Activated CD8-positive, alpha-beta T cell treated with anti-CD3 and anti-CD28 coated beads for 36 hours (primary cell): ENCODE measurements at places on chromosomes 6 and 20.

GRCh38 chr20:22663528-22664025 is 79.2 kb upstream of the FOXA2 start:
- DNase-seq, result no peak

DNA sequence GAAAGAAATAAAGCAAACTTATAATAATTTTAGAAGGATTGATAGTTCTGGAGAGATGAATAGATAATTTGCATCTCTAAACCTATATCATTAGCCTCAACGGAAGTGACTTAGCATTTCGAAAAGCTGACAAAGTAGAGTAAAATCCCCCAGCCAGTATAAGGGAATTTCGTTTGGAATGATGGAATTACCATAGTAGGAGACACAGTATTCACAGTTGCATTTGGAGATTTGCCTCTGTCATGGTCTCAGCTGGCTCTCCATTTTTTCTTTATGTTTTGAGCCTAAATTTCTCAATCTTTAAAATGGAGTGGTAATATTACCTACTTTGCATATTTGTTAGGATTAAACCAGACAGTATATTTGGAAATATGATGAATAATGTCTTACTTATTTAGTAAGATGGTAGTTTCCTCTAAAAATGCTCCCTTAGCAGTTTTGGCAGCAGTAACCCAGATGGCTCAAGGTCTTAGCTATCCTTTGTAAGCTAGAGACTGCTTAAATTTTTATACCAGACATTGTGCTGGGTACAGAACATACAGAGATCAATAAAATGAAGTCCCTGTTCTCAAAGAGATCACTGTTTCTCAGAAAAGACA is 58.2 kb downstream of the SMAP1 start:
- no peak for DNase-seq

GRCh38 chr6:66735106-66735890 is 1028.3 kb upstream of the EYS start:
- no peak for DNase-seq

- DNase-seq, result no peak
These were observed 55.9 kb upstream of the C20orf144 start for GRCh38 chr20:33606118-33606771.

DNA sequence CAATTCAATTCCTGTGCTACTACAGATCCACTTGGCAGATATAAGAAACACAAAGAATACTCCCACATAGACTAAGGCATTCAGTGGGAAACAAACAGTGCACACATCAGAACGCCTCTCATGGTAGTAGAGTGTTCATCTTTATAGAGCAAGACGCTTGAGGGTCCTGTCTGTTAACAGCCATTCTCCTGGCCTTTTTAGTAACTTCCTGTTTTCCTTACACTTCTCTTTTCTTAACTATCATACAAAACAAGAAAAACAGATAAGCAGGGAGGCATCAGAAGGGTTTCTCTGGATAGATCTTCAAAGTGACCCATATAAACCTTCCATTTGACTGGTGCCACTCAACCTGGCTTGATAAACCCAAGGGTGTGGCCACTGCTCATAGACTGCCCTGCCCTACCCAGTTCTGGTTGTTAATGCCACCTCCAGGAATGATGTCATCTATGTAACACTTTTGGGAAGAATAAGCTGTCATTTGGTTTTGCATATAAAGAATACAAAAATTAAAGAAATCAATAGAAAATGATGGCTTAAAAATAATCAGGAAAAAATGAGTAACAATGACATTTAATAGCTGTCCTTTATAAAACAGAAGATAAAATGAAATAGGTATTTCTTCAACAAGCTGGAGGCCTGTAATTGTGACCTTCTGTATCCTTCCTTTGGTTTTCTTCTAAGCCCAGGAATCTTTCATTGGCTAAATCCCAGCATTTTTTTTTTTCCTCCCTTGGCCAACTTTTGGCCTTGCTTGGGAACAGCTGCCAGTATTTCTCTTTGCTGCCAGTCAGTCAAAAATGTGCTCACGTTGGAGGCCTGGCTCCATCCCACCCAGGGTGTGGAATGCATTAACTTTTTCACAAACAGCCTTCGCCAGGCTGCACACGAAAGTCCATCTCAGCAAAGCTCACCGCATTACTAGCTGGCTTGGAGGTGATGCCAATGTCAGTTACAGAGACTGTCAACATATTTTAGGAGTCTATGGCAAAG is 103.5 kb downstream of the GJA10 start:
- DNase-seq, result no peak

GRCh38 chr20:7490288-7490687 is 450.0 kb downstream of the HAO1 start:
- no peak for DNase-seq

DNA sequence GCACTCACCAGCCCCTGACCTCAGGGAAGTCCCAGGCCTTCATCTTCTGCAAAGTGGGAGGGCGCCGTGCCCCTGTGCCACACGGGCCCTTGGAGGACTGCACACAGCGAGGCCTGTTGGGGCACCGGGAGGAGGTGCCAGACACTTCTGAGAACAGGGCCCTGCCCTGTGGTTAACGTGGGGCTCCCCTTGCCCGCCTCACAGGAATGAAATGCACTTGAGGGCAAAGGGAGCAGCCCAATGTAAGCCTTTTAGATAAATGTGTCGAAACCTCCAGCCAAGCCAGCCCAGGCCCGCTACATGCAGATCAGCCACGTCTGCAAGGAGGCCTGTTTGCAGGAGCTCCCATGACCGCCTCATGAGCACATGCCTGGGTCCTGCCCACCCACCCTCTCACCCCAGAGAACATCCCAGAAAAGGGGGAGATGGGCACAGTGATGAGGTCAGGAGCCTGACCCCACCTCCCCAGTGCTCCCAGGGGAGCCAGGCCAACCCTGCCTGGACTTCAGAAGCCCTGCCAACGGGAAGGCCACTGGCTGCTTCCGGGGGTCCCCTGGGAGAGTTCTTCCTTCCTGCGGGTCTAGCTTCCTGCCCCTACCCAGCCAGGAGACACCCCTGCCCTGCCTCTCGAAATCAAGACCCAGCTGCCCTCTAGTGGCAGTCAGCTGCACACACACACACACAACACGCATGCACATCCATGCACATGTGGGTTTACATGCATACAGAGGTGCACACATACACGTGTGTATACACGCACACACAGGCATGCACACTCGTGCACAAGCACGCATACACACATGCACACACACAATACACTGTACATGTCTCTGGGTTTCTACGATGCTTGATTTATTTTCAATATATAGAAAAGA is 178.7 kb downstream of the TAF4 start:
- peak; percentile 53 for DNase-seq

- no peak for DNase-seq
These were observed 6.4 kb downstream of the LZTS3 start for GRCh38 chr20:3166913-3167342.

DNA sequence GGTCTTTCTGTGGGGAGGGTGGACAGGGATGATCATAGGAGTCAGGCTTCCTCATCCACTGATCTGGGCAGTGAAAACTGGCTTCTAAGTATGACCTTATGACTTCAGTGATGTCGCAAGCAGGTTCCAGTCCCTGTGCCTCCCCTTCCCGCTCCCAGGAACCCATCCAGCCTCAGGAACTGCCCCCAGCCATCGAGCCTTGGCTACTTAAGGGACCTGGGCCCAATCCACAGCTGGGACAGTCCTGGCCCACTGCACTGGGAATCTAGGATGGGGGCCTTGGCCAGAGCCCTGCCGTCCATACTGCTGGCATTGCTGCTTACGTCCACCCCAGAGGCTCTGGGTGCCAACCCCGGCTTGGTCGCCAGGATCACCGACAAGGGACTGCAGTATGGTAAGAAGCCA is at the start of gene LBP:
LBP (plus strand) TSS at position 236 of the 405 bp plus-strand sequence; CDS start at position 271, 35 bp downstream.
- no peak for DNase-seq

DNA sequence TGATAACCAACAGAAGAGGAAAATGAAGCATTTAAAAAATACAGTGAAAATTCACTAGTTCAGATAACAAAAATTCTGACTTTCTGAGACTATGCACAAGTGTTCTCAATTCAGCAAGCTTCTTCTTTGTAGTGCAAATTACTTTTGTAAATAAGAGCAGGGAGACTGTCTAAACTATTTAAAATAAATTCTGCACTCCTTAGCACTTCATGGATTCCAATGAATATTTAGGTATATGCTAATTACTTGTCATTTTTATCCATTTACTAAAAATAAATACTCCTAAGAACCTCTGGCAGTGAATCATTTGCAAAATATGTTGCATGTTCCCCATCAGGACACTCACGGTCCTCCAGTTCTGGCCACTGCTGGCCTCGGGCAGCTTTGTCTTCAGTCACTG is 139.8 kb downstream of the F13A1 start:
- DNase-seq, result no peak

GRCh38 chr6:11815231-11815630 is 36.6 kb upstream of the ADTRP start:
- no peak for DNase-seq

DNA sequence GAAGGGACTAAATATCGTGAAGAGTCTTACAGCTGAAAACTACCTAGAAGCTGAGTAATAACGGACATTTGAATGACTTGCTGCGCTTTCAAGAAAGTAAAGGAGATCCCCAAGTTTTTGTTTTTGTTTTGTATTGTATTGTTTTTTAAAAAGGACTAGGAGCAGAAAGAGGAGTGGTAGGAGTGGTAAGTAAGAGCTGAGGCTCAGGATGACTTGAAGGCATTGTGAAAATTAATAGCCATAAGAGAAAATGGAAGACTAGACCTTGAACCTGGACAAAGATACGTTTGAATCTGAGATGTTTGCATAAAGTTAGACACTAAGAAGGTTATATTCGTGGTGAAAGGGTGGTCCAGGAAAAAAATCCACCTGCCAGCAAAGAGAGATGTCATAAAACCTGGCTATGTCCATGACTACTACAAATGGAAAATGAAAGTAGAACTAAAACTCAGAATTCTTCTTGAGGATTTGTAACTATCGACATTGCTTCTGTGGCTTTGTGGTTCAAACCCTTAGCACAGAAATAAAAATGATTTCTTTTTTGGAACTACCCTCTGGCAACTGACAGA is 824.8 kb upstream of the FLRT3 start:
- no peak for DNase-seq

DNA sequence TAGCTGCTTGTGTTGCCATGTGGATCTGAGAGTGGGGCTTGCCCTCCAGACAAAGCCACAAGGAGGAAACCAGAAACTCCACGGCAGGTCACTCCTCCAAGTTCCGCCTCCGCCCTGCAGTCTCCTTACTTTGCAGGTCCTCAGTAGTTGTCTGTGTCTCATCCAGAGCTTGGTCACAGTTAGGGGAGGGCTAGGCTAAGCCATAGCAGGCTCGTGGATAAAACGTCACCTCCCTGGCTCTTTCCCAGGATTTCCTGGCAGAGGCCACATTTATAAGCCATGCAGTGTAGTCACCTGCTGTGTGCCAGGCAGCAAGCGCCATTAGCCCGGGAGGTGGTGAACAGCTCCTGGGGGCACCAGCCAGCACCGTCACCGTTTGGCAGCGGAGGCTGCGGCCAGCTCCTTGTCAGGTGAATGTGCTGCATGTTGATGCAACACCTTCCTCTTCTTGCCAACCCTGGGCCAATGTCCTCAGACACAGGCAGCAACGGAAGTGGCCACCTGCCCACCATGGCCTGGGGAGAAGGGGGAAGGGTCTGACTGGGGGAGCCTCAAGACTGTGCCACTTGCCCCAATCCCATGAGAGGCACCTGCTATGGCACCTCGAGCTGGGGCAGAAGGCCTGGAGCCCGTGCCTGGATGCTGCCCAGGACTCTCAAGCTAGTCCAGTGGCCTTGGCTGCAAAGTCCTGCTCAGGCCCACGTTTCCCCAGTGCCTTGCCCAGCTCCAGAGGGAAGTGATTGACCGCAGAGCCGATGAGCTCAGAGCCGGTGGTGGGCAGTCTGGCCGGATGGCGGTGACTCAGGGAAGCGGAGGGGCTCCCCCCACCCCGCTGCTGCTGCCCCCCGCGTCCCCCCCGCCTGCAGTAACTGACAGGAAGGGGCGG is 39.0 kb upstream of the SLCO4A1 start:
- DNase-seq, result peak; percentile 90

DNA sequence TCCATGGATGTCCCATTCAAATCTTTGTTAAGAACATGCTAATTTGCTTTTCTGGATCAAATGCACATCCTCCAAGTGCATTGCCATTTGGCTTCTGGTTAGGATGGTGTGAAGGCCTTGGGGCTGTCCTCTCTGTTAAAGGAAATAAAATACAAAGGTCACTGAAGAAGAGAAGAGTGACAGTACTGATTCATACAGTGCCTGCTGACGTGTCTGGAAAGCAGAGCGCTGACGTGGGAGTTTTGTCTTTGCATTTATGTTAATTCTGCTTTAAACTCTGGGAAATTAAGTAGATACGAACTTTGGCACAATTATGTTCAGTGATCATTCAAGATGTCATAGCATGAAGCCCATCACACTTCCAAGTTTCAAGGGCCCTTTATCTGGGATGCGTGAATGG is 33.2 kb downstream of the SYNDIG1 start:
- no peak for DNase-seq

DNA sequence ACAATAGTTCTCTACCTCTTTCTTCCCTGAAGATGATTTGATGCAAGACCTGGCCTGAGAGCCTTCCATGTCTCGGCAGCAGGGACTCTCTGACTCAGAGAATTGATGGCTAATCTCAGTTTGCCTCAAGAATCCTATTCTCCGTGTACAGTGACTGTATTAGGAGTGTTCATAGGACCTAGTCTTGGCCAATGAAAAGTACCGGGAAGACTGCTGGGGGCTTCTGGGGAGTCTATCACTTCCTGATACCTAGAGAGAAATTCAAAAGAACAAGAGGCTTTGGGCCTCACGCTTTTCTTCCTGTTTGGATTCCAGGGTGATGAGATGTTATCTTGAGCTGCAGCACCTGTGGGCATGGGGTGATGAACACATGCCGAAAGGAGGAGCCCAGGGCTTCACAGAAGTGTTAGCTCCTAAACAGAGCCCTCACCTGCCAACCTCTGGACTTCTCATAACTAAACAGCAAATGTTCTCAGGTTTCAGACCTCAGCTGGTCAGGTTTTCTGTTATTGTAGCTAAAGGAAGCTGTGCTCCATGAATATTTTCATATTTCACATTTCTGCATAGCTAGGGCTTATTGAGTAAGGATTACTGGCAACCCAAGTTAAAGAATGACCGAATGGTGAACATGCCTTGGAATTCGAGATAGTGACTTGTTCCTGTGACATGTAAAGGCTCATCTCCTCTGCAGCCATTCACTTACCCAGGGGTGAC is 323.1 kb upstream of the AGPAT4 start:
- no peak for DNase-seq

- DNase-seq, result no peak
These were observed 89.4 kb downstream of the CEP162 start for GRCh38 chr6:84137989-84138575.

DNA sequence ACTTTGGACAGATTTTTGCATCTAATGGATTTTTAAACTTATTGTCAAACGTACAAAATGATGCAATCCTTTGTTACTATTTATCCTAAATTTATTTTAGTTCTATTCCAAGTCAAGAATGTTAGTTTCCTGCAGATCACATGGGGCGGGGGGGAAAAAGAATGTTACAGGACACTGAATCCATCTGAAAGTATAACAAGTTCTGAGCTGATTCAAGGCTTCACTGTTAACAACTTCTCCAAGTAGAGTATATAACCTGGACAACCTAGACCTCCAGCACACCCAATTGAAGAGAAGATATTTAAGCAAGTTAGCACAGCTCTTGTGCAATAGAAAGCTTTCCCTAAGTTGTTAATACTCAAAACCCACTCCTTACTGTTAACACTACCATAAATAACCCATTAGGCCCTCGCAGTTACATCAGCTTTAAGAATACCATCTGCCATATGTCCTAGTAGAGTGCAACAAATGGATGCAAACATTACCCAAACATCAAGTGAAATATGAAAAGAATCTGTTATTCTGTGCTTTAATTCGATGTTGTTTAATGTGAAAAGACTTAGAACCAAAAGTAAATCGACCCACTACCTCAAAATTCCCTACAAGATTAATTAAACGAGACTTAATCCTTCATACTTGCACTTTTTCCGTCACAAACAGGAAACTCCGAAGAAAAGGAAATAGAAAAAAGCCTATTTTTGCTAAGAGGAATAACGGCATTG is 1.3 kb downstream of the SEC63 start:
- no peak for DNase-seq
